ENCODE measurements at places on chromosomes 2 and 18.

GRCh38 chr18:74902147-74902455 is 304.4 kb downstream of the ZNF407 start:
- no peak for DNase-seq

DNA sequence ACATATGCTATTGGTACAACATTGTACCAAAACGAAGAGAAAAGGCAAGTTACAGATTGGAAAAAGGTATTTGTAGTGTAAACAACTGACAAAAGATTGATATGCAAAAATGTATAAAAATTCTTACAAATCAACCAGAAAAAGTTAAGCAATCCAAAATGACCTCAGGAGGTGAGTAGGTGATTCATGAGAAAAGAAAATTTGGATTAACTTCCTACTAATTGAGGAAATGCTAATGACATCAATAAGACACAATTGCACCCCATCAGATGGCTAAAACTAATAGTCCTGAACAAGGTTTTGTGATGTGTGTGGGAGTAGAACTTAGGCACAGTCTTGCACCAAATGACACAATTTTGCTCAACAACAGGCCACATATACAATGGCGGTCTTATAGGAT is 129.3 kb downstream of the COPS8 start:
- DNase-seq: no peak

DNA sequence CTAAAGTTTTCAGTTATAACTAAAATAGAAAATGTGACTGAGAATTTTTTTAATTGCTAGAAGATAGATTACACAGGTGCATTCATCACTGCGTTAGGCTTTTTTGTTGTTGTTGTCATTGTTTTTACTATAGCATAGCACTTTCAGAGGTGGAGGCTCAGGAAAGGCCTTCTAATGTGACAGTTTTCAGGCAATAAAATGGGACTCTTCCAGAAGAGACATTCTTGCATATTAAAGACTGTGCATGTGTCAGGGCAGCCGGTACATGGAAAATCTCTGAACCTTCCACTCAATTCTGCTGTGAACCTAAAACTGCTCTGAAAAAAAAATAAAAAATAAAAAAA is 175.2 kb downstream of the METTL4 start:
- DNase-seq: no peak

GRCh38 chr2:56483081-56483480 is 299.3 kb downstream of the CCDC85A start:
- DNase-seq: no peak

GRCh38 chr2:234931371-234931770 is 20.4 kb upstream of the SH3BP4 start:
- DNase-seq: no peak

DNA sequence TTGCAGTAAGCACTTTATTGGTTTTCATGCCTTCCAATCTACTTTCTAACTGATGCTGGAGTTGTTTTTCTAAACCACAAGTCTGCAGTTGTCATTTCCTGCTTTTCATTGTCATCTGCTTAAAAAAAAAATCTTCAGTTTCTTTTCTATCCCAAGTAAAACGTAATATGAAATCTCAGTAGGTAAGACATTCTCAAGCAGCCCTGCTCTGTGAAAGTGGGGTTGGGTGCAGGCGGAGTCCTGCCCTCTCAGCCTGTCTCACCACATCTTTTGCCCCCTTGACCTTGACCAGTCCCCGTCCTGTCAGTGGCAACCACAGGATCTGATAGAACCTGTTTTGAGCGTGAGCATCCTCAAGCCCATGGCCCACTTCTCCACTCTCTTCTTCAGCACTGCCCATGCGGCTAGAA is 80.0 kb upstream of the CPO start:
- DNase-seq: no peak

GRCh38 chr2:12955864-12956263 is 239.1 kb downstream of the TRIB2 start:
- no peak for DNase-seq

DNA sequence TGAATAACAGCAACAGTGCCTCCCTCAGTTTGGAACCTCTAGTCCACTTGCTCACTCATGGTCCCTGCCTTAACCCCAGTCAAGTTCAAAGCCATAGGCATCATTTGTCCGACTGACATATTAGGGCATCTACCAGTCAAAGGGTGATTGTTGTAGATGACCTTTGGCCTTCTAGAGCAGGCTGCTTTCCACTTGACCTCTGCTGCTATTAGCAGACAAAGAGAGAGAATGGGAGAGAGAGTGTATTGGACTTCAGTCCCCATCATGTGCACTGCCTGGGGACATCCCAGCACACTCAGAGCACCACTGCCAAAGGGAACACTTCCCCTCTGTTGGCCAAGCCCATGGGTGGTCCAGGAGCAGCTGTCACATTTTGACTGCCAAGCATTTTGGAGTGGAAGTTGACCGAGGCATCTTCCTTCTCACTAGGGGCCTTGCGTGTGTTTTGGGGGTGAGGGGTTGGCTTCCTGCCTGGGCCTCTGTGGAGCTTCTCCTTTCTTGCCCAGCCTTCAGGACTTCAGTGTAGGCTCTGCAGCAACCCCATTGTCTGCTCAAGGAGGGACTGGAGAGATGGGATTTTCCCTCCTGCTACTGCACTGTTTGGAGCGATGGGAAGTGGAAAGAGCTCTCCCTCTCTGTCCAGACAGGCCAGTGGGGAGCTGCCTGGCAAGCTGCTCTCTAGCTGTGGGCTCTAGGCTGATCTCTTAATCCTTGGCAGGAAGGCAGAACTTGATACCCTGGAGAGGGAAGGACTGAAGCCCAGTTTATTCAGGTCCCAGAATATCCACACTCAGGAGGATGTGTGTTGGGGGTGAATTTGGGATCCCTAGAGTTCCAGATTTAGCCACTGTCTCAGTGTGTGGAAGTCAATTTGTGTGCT is 68.1 kb downstream of the TMEM247 start:
- DNase-seq: no peak

DNA sequence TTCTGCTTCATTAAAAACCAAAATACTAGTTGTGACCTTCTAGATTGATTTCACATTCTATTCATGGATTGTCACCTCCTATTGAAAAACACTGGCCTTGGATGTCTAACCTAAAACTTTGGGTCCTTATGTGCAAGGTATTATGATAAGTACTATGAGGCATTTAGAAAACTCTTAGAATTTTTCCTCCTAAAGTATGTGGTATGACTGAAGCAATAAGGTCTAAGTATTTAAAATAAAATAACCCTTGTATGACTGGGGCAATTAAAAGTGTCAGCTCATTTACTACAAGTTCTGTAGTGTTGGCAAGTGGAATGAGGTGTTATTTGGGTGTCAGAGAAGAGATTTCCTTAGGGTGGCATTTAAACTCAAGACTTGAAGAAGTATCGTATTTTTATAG is 15.1 kb downstream of the KCMF1 start:
- no peak for DNase-seq

DNA sequence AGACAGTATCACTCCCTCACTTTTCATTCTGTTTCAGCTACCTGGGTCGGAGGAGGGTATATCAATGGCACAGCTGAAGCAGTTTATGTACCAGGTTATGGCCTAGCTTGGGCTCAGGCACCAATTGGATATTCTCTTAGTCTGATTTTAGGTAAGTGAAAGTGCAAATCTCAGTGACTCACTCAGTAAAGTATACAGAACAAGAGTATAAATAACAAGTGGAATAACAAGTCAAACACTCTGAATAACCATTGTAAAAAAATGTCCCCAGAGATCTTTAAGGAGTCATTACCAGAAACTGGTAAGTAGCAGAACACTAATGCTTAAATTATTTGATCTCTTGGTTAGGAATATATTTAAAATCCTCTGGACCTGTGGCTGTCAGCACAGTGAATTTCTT is 5.7 kb downstream of the SLC5A7 start:
- DNase-seq: no peak

- no peak for DNase-seq
Measured at GRCh38 chr2:160306985-160307384, 106.9 kb upstream of the ITGB6 start.

- DNase-seq: no peak
Measured at GRCh38 chr18:52426041-52426440, 86.0 kb downstream of the DCC start.

- DNase-seq: no peak
Measured at GRCh38 chr2:70087702-70088597, 673 bp downstream of the PCBP1 start.

DNA sequence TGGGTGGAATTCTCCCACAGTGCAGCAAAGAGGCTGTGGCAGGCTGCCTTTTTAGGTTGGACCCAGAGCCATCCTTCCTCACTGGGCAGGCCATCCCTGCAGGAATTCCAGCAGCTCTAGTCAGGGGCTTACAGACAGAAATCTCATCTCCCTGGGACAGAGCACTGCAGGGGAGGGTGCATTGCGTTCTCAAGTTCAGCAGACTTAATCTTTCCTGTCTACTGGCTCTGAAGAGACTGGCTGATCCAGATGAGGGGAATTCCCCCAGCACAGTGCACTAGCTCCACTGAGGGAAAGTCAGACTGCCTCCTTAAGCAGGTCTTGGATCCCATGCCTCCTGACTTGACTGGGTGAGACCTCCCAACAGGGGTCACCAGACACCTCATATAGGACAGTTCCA is 899.7 kb upstream of the VRK2 start:
- no peak for DNase-seq

GRCh38 chr2:148391324-148391723 is 253.2 kb upstream of the EPC2 start:
- DNase-seq: no peak

DNA sequence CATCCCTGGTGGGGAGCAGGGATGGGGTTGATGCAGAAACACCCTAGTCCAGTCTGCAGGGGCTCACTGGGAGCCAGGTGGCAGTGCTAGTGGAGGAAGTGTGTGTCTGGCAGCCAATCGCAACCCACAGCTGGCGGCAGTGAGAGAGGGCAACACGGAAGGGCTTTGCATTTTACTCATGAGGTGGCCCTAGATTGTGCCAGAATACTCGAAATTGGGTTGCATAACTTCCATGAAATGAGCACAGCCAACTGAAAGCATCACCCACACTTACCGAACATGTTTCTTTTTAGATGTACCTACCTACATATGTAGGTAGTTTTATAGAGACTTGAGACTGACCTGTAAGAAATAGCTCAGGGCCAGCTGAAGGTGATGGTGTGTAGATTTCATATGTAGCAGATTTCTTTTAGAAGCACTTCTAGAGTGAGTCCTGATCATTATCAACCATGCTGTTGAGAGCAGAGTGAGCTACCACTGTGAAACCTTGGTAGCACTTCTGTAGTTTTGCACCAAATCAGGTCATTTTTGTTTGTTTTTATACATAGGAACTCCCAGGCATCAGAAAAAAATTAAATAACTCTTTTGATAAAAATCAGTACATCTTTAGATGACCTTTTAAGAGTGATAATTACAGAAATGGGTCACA is 13.0 kb downstream of the IL18R1 start:
- no peak for DNase-seq

DNA sequence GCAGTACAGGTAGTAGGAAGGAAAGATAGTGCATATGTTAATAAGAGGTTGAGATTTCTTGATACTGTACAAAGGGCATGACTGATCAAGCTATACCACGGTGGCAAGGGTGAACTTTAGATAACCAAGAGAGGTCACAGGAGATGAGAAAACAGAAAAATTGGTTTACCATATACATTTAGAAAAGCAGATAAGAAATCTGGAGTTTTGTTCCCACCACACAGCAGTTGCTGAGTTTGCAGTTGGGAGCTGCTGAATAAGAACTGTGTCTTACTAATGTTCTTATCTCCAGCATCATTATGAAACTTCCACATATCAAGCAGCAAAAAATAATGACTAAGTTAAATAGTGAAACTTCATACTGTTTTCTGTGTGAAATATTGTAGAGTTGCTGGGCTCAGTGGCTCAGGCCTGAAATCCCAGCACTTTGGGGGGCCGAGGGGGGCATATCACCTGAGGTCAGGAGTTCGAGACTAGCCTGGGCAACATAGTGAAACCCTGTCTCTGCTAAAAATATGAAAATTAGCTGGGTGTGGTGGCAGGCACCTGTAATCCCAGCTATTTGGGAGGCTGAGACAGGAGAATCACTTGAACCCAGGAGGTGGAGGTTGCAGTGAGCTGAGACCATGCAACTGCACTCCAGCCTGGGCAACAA is 12.0 kb upstream of the IMPACT start:
- no peak for DNase-seq

GRCh38 chr2:143177096-143177786 is 48.0 kb downstream of the ARHGAP15 start:
- DNase-seq: peak; percentile 70

- DNase-seq: no peak
Measured at GRCh38 chr2:125405816-125406215, 1250.1 kb upstream of the GYPC start.

DNA sequence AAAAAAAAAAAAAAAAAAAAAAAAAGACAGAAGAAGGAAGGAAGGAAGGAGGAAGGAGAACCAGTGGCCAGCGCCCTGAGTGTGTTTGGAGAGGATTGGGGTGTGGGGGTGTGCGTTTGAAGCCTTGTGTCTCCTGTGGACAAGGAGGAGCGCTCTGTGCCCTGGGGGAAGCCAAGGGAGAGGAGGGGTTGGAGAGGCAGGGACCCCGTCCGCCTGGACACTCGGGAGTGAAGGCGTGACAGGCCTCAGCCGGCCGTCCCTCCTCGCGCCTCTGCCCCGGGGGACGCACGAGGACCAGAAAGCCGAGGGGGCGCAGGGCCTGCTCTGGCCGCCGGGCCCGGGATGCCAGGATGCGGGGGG is 44.9 kb downstream of the SERTAD2 start:
- DNase-seq: no peak

DNA sequence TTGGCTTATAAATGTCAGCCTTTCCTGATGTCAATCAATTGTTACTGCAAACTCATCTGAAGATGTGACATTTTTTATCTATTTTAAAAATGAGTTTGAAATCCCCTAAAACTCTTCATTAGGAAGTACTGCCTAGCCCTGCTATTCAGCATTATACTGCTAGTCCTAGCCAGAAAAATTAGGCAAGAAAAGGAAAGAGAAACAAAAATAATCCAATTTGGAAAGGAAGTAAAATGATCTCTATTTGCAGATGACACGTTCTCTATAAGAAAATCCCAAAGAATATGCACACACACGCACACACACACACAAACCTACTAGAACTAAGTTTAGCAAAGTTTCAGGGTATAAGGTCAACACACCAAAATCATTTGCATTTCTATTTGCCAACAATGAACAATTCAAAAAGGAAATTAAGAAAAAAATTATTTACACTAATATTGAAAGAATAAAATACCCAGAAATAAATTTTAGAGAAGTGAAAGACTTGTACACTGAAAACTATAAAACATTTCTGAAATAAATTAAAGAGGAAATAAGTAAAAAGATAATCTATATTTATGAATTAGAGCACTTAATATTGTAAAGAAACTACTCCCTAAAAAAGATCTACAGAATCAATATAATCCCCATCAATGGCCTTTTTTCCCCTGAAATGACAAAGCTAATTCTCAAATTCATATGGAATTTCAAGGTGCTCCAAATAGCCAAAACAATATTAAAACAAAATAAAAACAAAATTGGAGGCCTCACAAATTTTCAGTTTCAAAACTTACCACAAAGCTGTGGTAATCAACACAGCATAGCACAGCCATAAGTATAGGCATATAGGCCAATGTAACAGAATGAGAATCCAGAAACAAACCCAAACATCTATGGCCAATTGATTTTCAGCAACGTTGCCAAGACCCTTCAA is 433.7 kb upstream of the TRIB2 start:
- no peak for DNase-seq

- no peak for DNase-seq
Measured at GRCh38 chr2:187943772-187944369, 347.8 kb upstream of the GULP1 start.

GRCh38 chr2:102313950-102314349 is 2.6 kb downstream of the IL1RL1 start:
- no peak for DNase-seq

- no peak for DNase-seq
Measured at GRCh38 chr2:241066171-241066892, 35.8 kb downstream of the MTERF4 start.
